Fibroblast of lung (primary cell): ENCODE measurements at places on chromosomes 1 and 21. TPM values are rescaled to one million over a fixed set of nuclear protein-coding genes. Genes with fewer than 3 reads are reported as not detected.

GRCh38 chr1:224407571-224408293, 26.9 kb downstream of the WDR26 start:
- no peak for DNase-seq

- no peak for DNase-seq
Measured at GRCh38 chr21:42843056-42843455, 36.3 kb downstream of the WDR4 start.

GRCh38 chr1:223535319-223535718, 130.2 kb downstream of the CAPN8 start:
- no peak for DNase-seq

GRCh38 chr1:205488074-205488723, 16.3 kb upstream of the CDK18 start:
- peak; percentile 67 for DNase-seq

GRCh38 chr21:24903994-24904635, 703.2 kb downstream of the MRPL39 start:
- DNase-seq, result no peak

DNA sequence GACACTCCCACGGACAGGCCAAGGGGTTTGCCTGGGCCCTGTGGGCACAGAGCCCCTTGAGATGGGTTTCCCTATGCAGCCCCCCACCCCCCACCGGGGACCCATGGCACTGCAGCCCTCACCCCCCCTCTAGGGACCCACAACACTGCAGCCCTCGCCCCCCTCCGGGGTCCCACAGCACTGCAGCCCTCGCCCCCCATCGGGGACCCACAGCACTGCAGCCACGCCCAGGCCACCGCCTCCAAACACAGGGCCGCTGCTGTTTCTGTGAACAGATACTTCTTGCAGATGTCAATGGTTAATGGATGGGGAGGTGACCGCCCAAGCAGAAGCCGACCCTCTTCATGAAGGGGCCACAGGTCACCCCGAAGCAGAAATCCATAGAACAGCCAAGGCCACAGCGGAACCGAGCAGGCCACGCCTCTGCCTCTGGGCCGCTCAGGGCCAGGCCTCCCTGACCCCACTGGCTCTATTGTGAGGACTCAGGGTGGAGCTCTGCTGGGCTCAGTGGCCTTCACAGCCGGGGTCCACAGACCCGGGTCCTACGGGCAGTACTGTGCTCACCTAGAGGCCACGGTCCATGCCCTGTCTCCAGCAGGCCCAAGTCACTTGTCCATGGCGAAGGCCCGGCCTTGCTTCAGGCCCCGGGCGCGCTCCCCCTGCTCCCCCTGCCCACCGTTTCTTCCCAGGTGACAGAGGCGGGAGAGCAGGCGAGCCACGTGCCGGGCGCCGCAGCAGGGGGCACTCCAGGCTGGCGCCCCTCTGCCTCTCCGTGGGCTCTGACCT, 4.1 kb upstream of the POFUT2 start:
- DNase-seq, result no peak

DNA sequence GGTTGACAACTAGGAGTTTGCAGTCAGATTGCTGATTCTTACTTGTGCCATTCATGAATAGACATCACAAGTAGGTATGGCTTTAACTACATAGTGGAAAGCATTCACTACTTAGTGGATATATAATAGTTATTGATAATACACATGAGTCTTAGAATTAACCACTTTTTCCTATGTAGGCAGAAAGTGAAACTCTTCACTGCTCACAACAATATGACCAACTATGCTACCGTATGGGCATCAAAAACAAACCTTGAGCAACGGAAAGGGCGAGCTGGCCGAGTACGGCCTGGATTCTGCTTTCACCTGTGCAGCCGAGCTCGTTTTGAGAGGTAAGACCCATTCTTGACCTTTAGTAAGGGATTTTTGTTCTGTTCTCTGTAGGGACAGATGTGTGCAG, 38.7 kb downstream of the DHX9 start:
- no peak for DNase-seq

IGSF21 gene
- not detected in 2 replicates for total RNA-seq

LCE1A gene
- total RNA-seq, result not detected in 2 replicates

KCNQ4 gene
- total RNA-seq, result under 0.01 TPM in 2 replicates

MORC3 gene
- total RNA-seq, result 48.5 and 51.7 TPM in 2 replicates

ODR4 gene
- total RNA-seq, result 13.7 and 23.9 TPM in 2 replicates

UBIAD1 gene
- total RNA-seq, result 7.6 and 8.0 TPM in 2 replicates

CSMD2 gene
- total RNA-seq, result 6.9 and 7.6 TPM in 2 replicates
